Foreskin keratinocyte (primary cell): ENCODE measurements at places on chromosomes 1 and 21.

DNA sequence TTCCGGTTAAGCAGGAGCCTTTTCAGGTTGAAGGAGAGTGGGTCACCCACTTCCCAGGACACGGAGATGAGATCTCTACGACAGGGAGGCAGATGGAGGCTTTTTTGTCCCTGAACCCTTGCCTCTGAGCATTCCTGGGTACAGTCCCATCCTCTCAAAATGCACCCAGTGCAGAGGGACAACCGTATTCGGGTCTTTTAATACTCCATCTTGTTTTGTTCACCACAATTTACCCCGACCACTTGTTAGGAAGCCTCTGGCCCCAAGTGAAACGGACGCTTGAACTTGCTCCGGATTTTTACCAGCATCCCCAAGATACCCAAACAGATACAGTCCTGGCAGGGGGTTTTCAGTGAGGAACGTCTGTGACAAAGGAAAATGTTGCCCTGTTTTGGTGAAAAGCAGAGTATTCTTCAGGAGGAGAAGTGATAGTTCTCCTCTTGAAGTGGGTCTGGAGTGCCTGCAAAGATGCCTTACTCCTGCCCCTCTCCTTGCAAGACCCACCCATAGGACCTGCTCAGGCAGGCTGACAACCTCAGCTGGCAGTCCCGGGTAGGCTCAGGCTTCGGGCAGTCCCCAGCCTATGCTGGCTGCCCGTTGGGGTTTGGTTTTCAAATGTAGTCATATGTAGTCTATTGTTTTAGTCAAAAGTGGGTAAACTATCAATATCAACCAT is 669 bp upstream of the ARL8A start:
- DNase-seq: peak; percentile 26

DNA sequence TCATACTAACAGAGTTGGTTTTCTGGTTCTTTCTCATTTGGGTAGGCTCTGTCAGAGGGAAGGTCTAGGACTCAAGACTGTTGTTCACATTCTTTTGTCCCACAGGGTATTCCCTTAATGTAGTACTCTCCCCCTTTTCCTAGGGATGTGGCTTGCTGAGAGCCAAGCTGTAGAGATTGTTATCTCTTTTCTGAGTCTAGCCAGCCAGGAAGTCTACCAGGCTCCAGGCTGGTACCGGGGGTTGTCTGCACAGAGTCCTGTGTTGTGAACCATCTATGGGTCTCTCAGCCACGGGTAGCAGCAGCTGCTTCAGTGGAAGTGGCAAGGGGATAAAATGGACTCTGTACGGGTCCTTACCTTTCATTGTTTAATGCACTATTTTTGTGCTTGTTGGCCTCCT is 226.4 kb downstream of the LBR start:
- DNase-seq: no peak

- peak; percentile 60 for DNase-seq
Measured at GRCh38 chr1:82560566-82560965, 759.8 kb downstream of the ADGRL2 start.

- DNase-seq: peak; percentile 46
Measured at GRCh38 chr1:236576004-236576403, 28.3 kb downstream of the HEATR1 start.

GRCh38 chr1:50158421-50158820 is 49.7 kb downstream of the ELAVL4 start:
- DNase-seq: peak; percentile 11

DNA sequence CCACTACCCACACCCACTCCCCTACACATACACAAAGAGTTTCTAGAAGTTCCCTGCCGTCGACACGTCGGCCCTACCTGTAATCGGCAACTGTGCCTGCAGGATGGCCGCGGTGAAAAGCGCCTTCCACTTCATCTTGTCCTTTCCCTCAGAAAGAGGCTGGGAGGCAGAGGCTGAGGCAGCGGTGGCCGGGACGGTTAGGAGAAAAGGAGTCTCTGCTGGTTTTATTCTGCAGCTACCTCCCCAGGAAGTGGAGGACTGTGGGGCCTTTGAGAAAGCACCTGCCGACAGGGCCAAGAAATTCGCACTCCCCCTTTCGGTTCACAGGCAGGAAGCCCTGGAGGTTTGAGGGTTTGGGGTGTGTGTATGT is at the start of gene CD247:
CD247 (minus strand) TSS at position 199 of the 370 bp plus-strand sequence; CDS start at position 135, 64 bp downstream.
- DNase-seq: no peak

DNA sequence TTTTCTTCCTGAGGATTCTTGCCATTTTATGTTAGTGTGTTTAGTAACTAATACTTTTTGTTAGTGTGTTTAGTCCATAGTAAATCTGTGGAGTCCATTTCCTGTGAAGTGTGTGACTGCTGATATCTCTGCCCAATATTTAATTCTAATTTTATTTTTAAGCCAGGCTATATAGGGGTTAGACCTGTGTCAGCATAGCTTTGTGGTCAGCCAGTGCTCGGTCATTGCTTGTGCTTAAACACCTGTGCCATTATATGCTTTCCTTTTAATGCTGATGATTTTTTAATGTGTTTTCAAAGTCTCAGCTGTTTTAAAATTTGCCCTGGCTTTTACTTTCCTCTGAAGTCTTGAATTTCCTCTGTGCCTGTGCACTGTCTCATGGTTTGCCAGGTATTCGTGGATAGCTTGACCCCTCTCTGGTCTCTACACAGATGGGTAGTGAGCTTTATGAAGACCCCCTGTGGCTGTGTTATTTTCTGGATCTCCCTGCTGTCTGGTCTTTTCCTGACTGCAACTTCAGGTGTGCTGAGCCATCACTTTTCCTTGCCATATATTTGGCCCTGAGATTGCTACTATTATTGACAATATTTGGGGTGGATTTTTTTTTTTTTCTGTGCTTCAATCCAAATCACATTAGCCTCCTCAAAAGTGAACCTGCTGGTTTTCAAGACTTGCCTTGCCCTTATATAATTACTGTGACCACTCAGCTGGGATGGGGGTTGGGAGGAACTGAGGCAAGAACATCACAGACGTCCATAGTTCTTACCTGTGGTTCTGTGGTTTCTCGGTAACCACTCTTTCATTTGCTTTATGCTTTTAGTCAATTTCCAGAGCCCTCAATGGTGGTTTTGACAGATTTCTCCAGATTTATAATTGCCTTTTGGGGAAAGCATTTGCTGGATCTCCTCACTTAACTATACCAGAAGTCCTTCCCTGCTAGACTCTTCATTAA is 59.6 kb downstream of the RPS6KC1 start:
- no peak for DNase-seq
